ENCODE measurements at places on chromosomes 1 and 21. TPM values are rescaled to one million over a fixed set of nuclear protein-coding genes. Genes with fewer than 3 reads are reported as not detected.
A peak's percentile ranks its signal among the peaks of the same experiment; 100 is the strongest.

- DNase-seq: no peak
These were observed 581 bp downstream of the ETV3 start for GRCh38 chr1:157137408-157138219.

DNA sequence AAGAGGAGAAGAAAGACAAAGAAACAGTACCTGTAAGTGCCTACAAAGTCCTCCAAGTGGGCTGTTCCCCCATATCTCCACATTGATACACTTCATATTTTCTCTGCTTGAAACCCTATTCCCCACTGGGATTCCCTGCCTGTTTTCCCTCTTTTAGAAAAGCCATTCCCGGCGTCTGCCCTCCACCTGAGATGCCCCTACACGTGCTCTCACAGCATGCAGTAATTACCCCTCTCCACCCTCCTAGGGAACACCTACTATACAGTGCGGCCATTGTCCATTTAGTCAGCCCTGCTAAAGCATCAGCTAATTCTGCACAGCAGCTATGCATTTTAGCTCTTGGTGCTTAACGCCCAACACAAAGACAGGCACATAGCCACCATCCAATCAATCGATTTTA, 135.7 kb upstream of the TIAM1 start:
- DNase-seq: no peak

GRCh38 chr1:64199154-64199553, 4.3 kb upstream of the UBE2U start:
- DNase-seq: no peak

BROX gene
- total RNA-seq: 27.8 TPM

DNA sequence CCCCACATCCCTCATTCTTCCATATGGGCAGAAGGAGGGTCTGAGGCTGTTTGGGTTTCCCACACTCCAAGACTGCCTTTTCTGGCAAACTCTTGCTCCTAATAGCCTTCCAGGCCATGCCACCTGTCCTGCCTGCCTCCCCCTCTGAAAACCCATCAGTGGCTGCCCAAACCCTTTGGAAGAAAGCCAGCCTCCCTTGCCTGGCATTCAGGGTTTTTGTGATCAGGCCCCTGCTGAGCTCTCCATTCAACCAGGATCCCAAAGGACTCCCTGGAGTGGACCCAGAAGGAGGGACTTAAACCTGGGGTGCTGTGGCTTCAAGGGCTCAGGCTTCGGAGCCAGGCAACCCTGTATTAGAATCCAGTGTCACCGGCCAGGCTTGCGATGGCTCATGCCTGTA, 4.2 kb upstream of the GUCA2A start:
- no peak for DNase-seq

CHRM3 gene
- total RNA-seq: not detected

DNA sequence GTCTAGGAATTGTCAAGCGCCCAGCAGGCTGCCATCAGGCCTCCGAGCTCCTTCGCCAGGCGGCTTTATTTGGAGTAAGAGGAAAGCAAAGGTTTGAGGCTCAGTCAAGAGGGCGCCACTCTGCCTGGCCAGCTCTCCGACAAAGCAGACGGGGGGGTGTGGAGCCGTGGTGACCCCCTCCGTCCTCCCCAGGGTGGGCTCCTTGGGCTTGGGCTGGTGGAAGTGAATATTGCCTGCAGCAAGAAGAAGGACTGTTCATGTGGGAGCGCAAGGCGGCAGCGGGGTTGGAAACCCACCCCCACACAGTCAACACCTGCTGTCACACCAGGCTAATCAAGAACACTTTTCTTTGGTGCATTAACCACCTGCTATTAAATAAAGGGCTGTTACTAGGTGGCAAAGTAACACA, 14.6 kb downstream of the EPHX1 start:
- no peak for DNase-seq

DNA sequence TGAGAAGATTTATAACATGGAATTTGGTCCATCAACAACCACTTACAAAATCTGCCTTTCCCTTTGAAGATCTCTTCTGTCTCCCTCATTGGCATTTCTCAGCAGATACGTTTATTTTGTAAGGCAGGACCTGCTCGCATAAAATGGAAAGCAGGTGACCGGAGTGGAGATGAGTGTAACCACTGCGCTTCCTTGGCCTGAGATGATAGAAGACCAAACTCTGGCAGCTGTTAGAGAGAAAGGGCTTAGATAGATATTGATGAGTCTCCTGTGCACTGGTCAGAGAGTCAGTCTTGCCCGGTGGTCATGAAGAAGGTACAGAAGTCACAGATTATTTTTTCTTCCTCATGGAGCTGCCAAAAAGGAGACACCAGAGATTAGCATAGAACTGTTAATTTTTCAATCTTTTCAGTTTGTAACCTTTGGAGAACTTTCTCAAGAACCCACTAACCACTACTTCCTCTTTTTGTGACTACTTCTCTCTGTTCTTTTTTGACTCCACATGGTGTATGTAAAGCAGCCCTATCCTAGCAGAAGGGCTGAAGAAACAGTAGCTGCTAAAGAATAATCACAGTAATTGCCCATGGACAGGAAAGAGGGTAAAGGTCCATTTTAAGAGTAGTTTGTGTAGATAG, 47.6 kb downstream of the FCRL3 start:
- no peak for DNase-seq

DNA sequence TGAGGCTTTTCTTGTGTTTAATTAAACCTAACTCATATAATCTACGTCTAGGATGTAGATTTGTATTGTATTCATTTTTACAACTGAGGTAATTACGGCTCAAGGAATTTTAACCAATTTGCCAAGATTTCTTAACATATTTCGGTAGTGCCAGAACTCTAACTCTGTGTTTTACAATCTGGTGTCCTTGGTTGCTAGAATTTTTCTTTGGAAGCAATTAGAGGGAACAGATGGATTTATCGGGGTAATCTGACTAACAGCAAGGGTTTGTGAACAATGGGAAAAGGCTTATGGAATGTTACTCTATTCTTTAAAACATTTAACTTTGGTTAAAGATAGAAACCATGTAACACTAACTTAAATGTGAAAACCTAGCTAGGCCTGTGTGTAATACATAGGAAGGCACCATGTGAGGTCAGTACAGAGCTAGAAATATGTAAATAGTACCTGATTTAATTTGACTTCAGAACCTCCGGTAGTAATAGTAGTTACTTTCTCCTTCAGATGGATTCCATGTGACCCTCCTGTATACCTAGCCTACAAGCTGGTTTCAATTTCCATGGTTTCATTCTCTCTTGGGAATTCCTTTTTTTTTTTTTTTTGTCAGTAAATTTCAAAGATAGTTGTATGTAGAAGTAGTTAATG, 1.2 kb downstream of the MTF2 start:
- no peak for DNase-seq

DNA sequence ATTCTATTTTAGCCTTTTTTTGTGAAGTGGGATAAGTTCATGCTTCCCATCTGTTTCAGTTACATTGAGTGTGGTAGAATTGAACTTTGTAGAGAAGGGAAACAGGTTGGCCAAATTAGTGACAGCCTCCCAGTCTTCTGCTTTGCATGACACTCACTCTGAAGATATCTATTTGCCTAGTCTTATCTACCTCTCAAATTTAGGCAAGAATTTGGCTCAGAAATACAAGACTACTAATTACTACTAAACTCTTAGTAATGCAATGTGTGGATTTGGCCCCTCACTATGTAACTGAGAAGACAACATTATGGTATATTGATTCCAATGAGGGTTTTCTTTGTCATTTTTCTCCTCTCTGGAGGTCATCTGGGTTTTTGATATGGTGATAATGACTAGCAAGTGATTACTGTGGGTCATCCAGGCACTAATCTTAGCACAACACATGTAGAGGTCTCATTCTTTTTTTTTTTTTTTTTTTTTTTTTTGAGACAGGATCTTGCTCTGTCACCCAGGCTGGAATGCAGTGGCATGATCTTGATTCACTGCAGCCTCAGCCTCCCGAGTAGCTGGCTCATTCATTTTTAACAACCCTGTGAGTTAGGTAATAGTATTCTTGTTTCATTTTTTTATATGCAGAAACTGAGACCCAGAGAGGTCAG, 6.3 kb downstream of the FAM20B start:
- DNase-seq: no peak

DNA sequence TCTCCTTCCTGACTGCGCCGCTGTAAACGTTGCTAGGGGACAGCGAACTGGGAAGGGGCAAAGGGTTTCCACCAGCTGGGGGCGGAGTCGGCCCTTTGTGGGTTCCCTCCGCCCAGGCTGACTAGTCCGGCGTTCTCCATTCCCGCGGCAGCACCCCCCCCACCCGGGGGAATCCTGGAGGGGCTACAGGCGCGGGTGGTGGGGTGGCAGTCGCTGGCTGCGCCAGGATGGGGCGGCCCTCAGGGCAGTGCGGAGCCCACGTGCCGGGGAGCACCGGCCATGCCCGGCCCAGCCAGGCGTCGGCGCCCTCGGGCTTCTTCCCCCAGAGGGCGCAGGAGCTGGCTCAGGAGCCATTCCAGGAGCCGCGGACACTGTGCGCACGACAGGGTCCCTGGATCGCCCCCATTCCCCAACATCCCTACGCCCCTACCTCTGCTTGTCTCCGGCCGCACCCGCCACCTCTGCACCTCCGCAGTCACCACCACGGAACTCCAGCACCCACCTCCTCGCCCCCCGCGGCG, 476 bp downstream of the BATF3 start:
- DNase-seq: peak; percentile 56

DNA sequence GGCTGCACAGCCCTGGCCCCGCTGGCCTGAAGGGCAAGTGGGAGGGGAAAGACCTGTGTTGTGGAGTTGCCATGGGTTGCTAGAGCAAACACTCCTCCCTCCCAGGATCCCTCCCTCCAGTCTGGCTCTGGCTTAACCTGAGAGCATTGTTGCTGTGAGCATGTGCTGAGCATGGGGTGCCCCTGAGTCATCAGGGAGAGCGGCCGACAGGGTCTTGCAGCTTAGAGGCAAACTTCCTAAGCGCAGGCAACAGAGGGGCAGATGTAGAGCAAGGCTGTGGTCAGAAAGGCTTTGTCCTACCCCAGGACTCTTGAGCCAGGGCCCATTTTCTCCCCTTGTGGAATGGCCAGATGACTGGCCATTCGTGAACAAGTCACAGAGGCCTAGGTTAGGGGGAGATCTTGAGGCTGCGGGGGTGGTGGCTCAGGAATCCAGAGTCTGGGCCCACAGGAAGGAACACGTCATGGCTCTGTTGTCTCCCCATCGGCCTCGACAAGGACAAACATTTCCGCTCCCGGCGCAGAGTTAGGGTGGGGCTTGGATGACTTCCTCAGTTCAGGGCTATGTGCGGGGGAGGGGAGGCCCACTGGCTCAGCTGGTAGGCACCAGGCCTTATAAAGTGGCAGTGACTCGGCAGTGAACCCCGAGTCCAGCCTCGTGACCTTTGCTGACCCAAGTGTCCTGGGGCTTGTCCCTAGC, 362 bp upstream of the DYNLT4 start:
- DNase-seq: peak; percentile 67

DNA sequence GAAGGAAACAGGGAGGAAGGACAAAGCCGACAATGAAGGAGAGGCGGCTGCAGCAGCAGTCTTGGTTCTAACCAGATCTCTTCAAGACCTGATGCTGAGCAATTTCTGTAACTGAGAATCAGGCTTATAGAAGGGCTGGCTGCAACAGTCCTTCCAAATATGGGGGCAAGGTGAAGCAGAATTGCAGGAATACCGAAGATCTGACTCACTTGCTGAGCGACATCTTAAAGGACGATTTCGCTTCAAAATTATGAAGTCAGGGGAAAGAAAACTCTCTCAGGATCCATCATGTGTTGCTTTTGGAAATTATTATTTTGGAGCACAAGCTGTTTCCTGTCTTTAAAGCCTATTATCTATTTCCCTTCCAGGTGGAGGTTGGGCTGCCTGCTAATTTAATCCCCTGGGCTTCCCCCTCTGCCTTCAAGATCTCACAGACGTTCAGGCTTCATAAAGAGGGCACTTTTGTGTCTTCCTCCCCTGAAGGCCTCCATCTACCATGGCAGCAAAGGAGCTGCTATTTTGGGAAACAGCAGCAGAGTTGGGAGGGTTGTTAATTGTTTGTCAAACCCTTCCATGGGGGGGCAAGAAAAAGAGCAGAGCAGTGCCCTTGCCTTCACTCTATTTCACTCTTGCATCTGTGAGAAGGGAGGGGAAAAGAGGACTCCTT, 10.8 kb upstream of the IER5 start:
- no peak for DNase-seq

DNA sequence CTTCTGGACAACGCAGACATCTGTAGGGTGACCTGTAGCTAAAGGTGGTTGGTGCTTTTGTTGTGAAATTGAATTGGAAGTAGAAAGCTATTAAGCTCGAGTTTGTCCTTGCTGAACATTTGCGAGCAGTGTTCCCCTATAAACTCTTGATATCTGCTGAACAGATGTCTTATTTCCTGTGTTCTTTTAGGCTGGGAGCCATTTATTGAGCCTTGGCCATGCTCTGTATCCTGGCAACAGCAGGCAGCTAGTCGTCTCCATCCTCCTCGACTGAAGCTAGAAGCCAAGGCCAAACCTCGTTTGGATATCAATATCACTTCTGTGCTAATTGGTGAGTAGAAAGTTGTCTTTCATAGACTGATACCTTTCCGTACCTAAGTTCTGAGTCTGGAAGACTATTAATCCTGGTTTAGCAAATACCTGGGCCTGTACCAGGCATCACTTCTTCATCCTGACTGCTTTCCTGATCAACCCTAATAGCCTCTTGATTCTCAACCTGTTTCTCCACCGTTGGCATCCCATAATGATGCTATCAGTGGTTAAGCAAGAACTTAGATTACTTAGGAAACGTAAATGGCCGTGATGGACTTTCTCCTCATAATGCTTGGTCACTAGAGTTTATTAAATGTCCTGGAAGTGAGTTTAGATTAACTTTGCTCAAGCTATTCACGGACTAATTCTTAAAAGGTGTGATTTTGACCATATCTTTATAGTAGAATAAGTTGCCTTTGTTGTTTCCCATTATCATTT, 103.4 kb downstream of the VPS13D start:
- DNase-seq: no peak

DNA sequence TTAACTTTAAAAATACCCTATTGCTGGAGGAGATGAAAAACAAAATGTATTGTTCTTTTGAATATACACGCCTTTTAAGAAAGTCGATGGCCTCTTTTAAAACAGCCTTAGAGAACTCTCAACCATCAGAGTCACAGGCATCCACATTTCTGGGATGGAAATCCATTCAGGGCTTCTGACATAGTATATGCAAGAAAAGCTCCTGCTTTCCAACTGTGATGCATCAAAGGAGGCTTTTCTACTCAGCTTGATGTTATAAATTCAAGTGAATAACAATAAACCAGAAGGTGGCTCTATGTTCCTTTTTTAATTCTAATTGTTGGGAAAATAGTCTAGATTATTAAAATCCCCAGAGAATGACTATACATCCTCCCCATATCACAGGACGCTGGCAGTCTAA, 398.8 kb upstream of the CXADR start:
- DNase-seq: no peak

WDR64 gene
- 0.58 TPM for total RNA-seq

DNA sequence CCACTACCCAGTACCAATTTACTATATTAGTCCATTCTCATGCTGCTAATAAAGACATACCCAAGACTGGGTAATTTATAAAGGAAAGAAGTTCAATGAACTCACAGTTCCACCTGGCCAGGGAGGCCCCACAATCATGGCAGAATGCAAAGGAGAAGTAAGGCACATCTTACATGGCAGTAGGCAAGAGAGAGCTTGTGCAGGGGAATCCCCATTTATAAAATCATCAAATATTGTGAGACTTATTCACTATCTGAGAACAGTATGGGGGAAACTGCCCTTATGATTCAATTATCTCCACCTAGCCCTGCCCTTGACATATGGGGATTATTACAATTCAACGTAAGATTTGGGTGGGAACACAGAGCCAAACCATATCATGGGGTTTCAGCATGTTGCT, 6.4 kb downstream of the CD58 start:
- DNase-seq: no peak

LHX8 gene
- total RNA-seq: not detected

Data from activated B cell treated with CpG ODN at 0.5 μM for 24 hours (primary cell).